ENCODE measurements at places on chromosomes 16 and 17.
A peak's percentile ranks its signal among the peaks of the same experiment; 100 is the strongest.

GRCh38 chr17:8300627-8301242 is 5.5 kb upstream of the SLC25A35 start:
- peak; percentile 42 for DNase-seq

- peak; percentile 65 for DNase-seq
Measured at GRCh38 chr16:31253642-31254045, 6.1 kb upstream of the ITGAM start.

DNA sequence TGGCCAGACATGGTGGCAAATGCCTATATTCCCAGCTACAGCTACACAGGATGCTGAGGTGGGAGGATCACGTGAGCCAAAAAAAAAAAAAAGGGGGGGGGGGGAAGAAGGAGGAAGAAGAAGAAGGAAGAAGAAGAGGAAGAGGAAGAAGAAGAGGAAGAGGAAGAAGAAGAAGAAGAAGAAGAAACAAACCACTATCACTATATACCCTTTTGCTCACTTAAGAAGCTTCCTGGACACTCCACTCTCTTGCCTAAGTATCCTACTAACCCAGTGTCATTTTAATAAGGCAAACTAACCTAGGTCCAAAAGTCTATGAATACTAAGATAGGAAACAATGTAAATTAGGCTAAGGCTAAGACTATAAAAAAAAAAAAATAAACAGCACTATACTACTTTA is 54.8 kb downstream of the GPATCH8 start:
- DNase-seq: no peak

GRCh38 chr17:732902-733720 is 715 bp downstream of the TLCD3A start:
- DNase-seq: peak; percentile 29

- no peak for DNase-seq
Measured at GRCh38 chr17:10699856-10700255, 2.5 kb downstream of the ADPRM start.

GRCh38 chr16:1754204-1754603 is 17.1 kb downstream of the NME3 start:
- DNase-seq: no peak

- DNase-seq: no peak
Measured at GRCh38 chr17:5809056-5809455, 224.7 kb upstream of the NLRP1 start.

DNA sequence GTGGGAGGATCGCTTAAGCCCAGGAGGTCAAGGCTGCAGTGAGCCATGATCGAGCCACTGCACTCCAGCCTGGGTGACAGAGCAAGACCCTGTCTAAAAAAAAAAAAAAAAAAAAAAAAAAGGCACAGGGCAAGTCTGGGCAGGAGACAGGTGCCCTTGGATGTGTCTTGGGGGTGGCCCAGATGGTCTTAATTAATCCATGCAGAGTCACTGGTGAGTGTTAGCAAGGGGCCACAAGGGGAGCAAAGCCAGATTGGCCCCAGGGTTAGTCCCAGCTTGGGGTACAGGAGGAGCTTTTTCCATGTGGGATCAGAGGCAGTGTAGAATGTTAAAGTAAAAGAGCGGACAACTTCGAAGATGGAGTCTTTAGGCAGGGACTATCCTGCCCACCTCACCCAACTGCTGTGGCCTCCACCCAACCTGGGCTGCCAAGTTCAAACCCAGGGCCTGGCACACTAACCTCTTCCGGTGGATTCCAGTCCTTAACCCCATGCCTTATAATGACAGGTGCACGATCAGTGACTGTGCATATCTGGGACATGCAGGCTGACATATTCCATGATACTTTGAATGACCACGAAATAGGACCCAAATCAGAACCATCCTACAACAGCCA is 32.2 kb upstream of the MFSD6L start:
- no peak for DNase-seq

DNA sequence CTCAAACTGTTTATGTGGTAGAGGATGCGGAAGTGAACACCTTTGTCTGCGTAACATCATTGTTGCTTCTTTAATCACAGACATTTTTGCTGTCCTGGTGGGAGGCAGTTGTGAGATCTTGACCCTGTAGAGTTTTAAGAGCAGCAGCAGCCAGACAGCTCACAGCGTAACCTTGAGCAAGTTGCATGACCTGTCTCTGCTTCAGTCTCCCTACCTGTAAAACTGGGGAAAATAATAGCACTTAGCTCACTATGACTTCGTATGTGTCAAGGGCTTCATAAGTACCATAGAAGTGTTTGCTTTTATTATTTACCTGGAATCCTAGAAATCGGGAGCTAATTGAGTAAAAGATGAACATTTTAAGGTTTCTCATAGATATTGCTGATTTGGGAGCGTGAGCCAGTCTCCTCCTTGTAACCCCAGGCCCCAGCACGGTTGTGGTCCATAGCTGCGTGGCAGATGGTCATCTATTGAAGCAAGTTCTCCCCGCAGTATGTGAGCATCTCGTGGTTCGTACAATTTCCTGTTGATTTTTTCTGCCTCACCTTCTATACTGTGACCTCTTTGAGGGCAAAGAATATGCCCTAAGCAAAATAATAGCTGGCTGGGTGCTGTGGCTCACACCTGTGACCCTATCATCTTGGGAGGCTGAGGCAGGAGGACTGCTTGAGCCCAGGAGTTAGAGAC is 34.4 kb downstream of the GPRC5B start:
- DNase-seq: no peak

DNA sequence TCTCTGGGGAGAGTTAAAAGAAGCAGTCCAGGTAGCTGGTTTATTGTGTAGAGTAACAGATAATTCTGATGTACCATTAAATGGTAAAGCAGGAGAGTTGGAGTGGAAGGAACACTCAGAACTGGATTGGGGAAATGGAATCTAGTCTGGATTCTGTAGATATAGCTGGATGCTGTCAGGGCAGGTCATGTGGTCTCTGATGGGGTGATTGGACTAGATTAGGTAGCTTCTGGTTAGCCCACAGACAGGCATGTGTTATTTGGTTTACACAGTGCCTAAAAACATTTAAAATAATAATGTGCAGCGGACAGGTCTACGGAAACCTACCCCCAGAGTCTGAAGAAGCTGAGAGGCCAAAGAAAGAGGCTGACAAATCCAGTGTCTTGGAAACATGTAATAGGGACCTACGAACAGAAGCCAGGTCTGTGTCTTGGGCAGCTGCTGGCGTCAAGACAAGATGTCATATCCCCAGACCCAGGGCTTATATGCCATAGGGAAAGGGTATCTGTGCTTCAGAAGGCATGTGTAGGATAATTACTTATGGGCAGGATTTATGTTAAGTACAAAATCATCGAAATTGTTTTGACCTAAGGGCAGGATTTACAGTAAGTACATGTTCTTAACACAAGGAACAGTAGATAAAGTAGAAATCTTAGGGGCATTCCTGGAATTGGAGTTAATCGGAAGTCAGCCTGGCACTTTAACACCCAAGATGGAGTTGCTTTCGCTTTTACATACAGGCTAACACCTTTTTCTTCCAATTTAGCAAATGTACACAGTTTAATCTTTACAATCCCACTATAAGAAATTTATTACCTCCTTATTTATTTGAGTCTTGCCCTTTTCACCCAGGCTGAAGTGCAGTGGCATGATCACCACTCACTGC is 12.4 kb downstream of the LUC7L3 start:
- DNase-seq: no peak

GRCh38 chr16:52466994-52467393 is 79.9 kb downstream of the TOX3 start:
- DNase-seq: no peak

- no peak for DNase-seq
Measured at GRCh38 chr17:4073983-4074830, 68.6 kb downstream of the ZZEF1 start.

- peak; percentile 65 for DNase-seq
Measured at GRCh38 chr16:83744441-83744981, 63.3 kb upstream of the HSBP1 start.

DNA sequence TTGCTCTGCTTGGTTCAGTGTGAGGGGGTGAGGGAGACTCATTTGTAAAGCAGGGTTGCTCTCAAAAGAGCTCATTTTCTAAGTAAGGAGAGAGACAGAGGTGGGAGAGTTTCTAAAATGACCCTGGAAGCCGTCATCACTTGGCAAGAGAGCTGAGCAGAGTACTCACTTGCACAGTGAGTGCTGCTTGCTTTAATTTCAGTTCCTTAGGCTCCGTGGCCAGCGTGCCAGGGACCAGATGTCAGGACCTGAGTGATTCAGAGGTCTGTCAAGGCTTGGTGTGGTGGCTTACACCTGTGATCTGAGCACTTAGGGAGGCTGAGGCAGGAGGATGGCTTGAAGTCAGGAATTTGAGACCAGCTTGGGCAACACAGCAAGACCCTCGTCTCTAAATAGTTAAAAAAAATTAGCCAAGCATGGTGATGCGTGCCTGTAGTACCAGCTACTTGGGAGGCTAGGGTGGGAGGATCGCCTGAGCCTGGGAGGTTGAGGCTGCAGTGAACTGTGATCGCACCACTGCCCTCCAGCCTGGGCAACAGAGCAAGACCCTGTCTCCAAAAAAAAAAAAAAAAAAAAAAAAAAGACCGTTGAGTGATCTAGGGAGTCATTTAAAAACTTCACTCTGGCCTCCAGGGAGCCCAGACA is 10.7 kb downstream of the ZNF205 start:
- DNase-seq: no peak

GRCh38 chr17:44038604-44039011 is 23.8 kb upstream of the TMEM101 start:
- DNase-seq: no peak

- DNase-seq: no peak
Measured at GRCh38 chr16:16150117-16150877, 73.0 kb downstream of the ABCC6 start.

GRCh38 chr17:62714016-62714777 is 86.7 kb downstream of the MRC2 start:
- no peak for DNase-seq

DNA sequence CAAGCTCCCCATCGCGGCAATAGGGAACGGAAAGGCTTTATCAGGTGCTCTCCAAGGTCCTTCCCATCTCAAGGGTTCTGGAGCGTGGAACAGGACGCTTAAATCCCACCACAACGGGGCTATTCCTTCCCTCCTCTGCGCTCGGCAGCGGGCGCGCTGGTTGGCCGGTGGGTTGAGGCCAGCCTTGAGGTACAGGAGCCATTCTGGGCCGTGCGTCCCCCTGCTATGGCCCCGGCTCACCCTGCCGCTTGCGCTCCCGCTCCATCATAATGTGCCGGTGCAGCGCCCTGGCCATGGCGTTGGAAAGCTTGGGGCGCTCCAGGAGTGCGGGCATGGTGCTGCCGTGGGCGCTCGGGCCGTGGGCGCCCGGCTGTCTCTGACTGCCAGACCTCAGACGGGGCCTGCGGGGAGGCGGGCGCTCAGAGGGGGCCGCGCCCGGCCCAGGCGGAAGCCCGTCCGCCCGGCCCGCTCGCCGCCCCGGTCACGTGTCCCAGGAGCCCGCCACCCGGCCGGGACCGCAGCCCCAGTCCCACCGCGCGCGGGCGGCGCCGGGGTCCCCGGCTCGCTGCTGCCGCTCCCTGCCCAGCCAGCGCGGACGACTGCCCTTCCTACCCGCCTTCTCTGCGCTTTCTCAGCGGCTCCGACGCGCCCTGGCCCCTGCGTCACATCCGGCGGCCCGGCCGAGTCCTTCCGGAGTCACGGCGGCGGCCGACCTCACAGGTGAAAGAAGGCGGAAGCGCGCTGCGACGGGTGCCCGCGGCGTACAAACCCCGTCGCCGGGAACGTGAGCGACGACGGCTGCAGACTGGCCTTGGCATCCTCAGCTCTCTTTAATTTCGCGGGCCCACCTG is at the start of gene GPS2:
Gene GPS2, minus strand, starts transcription at position 642 of the 851 bp plus-strand sequence. Its CDS starts 308 bp downstream, at position 334.
- DNase-seq: peak; percentile 94

DNA sequence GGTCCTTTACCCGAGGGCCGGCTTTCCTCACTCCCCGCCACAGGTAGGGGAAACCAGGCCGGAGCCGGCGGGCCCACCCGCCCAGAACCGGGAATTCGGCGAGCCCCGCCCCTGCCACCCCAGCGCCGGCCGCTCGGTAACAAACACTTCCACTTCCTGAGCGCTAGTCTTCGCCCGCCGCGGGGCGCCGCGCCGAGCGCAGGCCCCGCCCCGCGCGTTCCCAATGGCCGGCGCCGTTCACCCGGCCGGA is 224 bp upstream of the NHERF1 start:
- DNase-seq: peak; percentile 97

GRCh38 chr17:41301916-41302901 is at the start of gene KRTAP29-1:
KRTAP29-1 (minus strand) TSS chr17:41302851; CDS start chr17:41302851, 0 bp downstream.
- no peak for DNase-seq

DNA sequence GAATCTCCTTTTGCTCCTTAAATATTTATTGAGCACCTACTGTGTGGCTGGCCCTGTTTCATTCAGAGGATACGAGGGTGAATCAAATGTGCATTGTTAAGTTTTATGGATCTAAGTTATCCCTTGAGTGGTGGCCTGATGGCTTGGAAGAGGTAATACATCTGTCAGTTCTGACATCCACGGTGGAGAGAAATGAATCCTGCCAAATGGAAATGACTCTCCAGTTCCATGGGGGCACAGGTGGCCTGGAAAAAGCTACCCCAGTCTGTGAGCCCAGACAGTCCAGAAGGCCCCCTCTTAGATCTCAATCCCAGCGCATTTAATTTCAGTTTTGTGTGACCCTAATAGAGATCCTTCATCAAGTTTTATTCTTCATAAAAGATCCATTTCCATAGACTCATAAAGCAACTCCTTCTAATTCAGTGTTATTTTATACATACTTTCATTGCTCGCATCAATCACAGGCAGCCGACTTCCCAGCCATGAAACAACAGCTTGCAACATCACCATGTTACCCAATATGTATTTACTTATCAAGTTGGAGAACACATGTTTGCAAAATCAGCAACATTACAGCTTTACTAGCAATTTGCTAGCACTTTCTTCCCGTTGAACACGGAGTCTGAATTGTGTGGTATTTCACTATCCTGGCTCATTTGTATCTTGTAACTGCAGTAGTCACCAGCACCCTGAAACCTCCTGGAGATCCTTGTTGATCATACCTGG is 334.8 kb upstream of the HSBP1 start:
- DNase-seq: no peak

GRCh38 chr17:7408252-7408727 is 645 bp downstream of the NLGN2 start:
- DNase-seq: no peak

- no peak for DNase-seq
Measured at GRCh38 chr17:3542410-3543088, 15.1 kb downstream of the TRPV3 start.
